Mesenchymal stem cell (in vitro differentiated cells and primary cell): ENCODE measurements at places on chromosomes 11 and 22.

DNA sequence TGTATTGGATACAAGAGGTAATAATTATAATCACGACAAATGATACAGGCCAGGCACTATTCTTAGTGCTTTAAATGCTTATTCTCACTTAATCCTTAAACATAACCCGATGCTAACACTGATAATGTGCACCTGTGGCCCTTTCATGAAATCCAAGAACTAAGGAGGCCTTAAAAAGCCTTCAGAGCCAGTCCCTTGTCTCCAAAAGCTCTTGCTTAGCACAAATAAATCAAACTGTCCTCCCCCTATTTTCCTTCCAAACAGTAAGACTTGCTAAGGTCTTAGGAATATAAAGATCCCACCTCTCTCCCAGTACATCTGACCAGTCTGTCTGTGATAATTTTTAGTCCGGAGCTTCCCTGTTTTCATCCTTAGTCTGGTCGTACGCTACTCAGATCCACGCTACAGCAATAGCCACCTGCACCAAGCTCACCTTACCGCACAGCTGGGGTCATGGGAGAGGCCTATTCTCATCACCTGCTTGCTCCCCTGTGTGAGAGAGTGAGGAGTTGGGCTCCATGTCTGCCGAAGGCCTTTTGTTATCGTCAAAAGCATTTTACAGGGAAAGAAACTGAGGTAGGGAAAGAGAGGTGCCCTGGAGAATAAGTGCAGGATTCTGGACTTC lies 16.9 kb downstream of the FXYD6 start:
- DNase-seq, result no peak

GRCh38 chr11:64028398-64029115 lies 7.2 kb upstream of the FLRT1 start:
- peak; percentile 35 for DNase-seq

GRCh38 chr11:13745165-13745564 lies 76.7 kb downstream of the FAR1 start:
- no peak for DNase-seq

DNA sequence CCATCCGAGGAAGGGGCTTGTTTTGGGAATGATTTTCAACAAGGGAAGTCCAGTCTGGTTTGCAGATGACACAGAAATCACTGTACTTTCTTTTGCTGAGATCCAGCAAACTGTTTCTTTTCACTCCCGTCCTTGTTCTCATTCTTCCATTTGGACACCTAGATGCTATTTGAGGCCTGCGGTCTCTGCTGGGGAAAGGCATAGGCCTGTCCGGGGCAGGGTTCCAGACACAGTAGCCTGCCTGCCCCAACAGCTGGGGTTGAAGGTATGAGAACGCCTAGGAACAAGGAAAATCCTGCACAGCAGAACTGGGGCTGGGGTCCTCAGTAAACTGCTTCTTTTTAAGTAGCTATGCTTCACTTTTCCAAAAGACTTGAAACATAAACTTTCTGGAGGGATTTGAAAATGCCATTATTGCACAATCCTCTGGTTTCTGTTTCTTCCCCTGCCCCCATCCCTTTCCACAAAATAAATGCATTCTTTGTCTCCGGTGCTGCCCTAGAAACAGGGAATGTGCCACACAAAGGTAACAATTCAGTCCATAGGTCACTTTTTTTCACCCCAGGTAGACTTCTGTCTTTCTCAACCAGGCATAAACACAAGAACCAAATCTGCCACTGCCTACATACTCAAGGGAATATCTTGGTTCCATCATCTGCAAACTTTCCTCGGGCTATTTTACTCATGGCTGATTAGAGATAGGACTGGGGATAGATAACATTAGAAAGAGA lies 174.8 kb upstream of the MTMR2 start:
- DNase-seq, result peak; percentile 81

GRCh38 chr11:96227244-96227643 lies 115.8 kb downstream of the MAML2 start:
- no peak for DNase-seq

DNA sequence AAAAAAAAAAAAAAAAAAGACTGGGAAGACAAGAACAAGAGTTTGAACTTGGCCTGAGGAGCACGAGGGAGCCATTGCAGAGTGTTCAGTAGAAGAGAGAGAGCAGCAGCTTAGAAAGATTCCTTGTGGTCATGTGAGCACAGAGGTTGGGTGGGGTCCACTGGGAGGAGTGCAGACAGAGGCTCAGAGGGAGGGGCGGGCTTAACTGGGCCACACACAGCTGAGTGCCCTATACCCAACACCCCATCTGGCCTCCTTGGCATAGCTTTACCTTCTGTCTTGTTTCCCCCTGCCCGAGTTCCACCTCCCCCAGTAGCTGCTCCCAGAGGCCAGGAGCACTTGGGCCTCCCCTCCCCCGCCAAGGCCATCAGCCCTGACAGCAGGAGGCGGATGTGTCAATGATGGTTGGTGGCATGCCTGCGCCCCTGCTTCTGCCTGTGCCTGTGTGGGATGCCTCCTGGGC lies 12.1 kb downstream of the C11orf86 start:
- DNase-seq, result no peak

- no peak for DNase-seq
These were observed 29.5 kb upstream of the BID start for GRCh38 chr22:17803609-17804270.

DNA sequence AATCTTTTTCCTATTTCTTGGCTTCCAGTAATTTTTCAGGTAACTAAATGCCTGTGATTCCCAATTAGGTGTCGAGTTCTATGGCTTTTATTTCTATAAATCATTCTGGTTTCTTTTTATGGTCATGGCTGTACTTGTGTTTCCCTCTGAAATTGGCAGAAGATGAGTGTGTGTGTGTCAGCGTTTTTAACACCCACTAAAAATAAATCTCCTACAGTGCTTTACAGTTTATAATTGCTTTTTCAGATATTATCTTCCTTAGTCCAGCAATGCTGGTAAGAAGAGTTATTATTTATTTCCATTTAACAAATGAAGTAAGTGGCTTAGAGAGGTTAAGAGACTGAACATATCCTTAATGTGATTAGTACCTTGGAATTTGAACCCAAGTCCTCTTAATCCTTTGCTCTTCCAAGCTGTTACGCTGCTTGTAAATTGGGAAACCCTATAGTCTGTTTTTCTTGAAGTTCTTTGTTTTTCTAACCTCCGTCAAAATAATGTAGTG lies 125.2 kb downstream of the TEAD1 start:
- no peak for DNase-seq

GRCh38 chr22:49212466-49212865 lies 615.2 kb downstream of the BRD1 start:
- no peak for DNase-seq

DNA sequence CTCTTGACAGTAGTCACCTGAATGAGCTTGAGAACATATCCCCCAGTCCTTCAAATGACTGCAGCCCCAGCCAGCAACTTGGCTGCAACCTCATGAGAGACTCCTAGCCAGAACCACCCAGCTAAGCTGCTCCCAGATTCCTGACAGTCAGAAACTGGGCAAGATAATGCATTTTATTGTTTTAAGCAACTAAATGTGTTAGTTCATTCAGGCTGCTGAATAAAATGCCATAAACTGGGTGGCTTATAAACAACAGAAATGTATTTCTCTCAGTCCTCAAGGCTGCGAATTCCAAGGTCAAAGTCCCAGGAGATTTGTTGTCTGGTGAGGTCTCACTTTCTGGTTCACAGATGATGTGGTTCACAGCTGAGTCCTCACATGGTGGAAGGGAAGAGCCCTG lies 5.8 kb upstream of the PAMR1 start:
- DNase-seq, result no peak

- peak; percentile 57 for DNase-seq
These were observed 13.0 kb upstream of the CDC42EP1 start for GRCh38 chr22:37547251-37547741.

GRCh38 chr11:392102-392777 lies 1.8 kb upstream of the PKP3 start:
- DNase-seq, result no peak

DNA sequence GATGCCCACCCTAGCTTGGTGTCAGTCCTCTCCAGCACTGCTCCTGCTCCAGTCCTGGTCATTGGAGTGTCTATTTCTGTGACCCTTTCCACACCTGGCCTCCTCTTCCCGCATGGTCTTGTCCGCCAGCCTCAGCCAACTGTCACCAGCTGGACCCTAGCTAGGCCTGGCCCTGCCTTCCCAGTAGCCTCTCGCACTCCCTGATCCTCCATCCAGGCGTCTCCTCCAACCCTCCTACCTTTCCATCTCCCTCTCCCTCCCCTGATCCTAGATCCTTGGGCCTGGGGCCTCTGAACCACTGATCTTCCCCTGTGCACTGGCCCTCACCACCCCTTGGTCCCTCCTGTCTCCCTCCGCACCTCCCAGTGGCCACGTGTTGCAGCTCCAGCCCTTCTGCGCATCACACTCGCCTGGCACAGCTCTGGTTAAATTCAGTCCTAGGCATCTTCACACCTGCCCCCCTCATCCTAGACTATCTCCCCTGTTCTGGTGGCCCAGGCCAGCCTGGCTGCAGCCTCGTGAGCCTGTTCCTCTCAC lies 9.9 kb downstream of the SYNGR1 start:
- DNase-seq, result no peak

DNA sequence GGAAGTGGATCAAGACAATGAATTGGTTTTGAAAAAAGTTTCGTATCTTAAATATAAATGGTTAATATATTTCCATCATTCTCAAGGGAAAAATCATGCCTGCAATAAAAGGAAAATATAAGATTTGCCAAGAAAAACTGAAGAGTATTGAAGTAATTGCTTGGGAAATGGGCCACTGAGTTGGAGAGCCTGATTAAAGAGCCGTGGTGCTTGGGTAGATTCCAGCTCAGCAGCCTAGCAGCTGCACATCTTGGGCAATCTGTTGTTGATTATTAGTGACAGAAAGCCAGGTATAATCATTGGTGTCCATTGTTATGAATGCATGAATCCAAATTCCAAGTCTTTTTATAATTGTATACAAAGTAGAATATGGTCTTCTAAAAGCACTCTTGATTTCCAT lies 800.9 kb upstream of the CHORDC1 start:
- DNase-seq, result no peak

- peak; percentile 81 for DNase-seq
These were observed 9.0 kb downstream of the NEAT1 start for GRCh38 chr11:65431451-65432099.

GRCh38 chr22:33209930-33210784 lies 152.0 kb upstream of the SYN3 start:
- DNase-seq, result peak; percentile 30

- DNase-seq, result no peak
These were observed 200.2 kb upstream of the SORL1-AS1 start for GRCh38 chr11:121652971-121653370.

DNA sequence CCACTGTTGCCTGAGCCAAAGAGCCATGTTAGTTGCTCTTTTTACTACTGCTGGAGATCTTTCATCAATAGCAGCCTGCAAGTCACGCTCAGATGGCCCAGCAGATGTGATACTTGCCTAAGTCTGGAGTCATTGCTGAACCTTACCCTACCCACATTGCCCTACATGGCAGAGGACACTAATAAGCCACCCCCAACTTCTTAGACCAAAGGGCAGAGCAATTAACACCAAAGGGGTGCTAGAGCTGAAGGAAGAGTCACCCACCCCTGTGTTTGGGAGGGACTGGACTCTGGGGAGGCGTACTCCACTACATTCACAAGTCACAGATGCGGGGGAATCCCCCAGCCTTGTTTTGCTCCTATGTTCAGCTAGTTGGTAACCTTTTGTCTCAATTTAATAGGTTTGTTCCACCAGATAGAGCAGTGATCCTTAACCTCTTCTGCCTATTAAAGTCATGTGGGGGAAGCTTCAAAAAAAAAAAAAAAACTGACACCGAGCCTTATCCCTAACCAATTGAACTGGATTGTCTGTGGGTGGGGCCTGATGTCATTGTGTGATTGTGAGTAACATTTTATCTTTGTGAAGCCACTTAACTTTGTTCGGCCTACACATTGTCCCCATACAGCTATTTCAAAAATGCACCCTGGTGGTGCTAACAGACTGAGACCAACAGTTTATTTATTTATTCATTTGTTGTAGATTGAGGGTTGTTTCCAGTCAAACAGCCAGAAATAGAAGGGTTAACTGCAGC lies 13.1 kb downstream of the ADM start:
- DNase-seq, result no peak

DNA sequence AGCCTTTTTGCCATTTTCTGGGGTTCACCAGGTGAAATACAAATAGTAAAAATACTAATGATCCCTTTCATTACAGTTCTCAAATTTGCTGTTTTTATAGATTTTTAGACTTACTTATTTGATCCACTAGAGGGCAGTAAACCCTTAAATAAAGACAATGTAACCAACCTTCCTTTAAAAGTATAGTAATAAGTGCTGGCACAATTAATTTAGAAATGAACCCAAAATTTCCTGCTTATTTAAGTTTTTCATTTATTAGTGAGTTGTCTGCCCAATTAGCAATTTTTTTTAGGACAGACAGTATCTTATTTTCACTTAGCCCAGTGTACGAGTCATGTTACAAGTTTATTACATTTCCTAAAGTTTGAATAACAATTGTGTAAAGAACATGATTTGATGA lies 4.7 kb downstream of the DDIAS start:
- peak; percentile 52 for DNase-seq

DNA sequence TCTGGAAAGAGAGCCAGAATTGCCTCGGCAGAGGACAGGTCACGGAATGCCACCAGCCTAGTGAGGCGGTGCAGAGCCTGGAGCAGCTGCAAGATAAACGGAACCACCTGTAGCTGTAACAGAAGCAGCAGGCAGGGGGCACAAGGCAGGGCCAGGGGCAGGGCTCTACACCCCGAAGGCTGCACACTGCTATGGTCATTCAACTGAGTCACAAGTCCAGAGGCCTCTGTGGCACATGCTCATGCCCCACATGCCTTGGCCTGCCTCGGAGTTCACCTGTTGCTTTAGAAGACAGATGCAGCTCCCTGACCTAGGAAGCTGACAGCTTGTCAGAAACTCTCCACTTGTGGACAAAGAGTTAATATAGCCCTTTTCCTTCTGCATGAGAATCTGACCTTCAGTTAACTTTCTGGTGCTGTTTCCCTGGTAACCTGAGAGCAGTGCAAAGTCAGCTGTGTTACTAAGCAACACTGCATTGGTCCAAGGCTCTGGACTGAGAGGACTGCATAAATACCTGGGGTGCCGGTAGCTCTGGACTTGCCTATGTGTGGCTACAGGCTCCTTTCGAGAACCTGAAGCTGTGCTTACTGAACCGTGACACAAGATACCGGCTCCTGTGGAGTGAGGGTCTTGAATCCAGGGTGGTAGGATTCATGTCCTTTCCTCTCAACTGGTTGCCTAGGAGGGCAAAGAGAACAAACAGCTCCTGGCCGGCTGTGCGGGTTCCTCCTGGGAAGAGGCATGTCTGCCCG lies 10.5 kb downstream of the COMMD9 start:
- DNase-seq, result no peak

- no peak for DNase-seq
These were observed at the start of gene TSGA10IP for GRCh38 chr11:65945430-65945911. Gene TSGA10IP, plus strand, starts transcription at chr11:65945480. Its CDS starts 196 bp downstream, at chr11:65945676.
